RWPE1 (cell line): ENCODE measurements at places on chromosomes 12 and 14.

GRCh38 chr14:87094913-87095312 lies 898.1 kb downstream of the GALC start:
- no peak for DNase-seq

DNA sequence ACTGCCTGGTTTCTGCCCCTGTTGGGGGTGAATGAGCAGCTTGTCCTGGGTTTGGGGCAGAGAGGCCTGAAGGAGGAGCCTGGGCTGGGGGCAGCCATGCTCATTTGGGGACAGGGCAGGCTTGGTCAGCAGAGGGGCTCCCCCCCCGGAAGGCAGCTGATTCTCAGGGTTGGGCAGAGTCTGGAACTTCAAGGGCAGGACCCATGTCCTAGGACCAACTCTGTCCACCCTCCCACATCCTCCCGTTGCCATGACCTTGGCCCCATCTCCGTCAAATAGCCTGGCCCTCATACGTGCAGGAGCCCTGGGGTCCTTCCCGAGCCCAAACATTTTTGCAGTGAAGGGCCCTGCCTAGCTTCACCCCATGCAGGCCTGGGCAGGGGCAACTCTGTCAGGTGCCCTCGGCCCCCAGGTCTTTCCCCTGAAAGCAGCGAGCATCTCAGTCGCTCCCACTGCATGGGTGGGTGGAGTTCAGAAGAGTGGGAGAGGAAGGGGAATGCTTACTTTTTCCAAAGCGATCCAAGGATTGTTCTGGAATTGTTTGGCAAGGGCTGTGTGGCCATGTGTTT lies 32.6 kb downstream of the TNFAIP2 start:
- DNase-seq, result no peak

DNA sequence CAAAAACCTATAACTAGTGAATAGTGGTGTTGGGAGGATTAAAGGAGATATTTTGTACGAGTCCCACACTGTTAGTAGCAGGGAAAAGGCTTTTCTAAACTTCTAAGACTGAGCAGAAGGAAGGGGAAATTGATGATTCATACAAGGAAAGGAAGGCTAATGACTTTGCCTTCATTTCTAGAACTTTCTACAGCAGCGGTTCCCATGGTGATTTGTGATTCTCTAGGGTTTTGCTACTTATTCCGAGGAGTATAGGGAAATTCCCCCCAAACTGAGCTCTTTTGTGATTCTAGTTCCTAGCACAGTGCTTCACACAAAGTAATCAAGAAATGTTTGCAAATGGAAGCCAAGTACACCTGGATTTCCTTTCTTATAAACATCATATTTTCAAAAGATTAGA lies 23.8 kb upstream of the PWP1 start:
- no peak for DNase-seq

DNA sequence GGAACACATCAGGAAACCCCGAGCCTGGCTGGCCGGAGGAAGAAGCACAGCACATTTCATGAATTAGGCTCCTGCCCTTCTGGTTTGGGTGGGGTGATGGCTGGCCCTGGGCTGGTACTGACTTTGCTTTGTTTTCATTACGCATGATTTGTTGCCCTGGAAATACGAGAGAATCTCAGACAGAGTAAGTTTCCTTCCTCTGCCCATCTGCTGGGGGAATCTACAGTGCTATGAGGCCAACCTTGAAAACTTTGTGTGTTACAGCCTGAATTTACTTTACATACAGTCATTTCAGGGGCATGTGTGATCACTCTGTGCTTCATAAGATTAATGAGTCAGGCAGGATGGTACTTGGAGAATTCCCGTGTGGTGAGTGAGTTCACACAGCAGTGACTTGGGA lies 20.5 kb upstream of the SLC5A8 start:
- peak; percentile 54 for DNase-seq

GRCh38 chr12:69405566-69405865 lies 46.0 kb downstream of the YEATS4 start:
- peak; percentile 80 for DNase-seq

GRCh38 chr14:52015411-52016030 lies 26.2 kb downstream of the RTRAF start:
- no peak for DNase-seq

GRCh38 chr14:79186523-79186922 lies 1016.4 kb downstream of the NRXN3 start:
- DNase-seq, result no peak

GRCh38 chr14:98803196-98803595 lies 468.8 kb downstream of the BCL11B start:
- no peak for DNase-seq

DNA sequence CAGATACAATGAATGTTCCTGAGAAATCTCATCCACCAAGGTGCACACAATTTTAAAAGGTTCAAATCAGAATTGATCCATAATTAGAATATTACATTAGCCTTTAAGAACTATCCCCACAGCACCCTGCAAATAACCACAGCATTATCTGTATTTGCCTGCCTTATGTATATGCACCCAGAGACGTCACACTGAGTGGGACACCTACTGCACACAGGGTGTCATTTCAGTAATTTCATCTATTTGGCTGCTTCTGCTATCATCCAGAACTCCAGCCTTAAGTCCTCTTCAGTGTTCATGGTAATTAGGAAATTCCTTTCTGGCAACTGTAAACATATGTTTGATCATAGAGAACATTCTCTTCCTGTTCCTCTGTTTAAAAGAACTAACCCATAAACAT lies 298.4 kb downstream of the SYT1 start:
- DNase-seq, result no peak

DNA sequence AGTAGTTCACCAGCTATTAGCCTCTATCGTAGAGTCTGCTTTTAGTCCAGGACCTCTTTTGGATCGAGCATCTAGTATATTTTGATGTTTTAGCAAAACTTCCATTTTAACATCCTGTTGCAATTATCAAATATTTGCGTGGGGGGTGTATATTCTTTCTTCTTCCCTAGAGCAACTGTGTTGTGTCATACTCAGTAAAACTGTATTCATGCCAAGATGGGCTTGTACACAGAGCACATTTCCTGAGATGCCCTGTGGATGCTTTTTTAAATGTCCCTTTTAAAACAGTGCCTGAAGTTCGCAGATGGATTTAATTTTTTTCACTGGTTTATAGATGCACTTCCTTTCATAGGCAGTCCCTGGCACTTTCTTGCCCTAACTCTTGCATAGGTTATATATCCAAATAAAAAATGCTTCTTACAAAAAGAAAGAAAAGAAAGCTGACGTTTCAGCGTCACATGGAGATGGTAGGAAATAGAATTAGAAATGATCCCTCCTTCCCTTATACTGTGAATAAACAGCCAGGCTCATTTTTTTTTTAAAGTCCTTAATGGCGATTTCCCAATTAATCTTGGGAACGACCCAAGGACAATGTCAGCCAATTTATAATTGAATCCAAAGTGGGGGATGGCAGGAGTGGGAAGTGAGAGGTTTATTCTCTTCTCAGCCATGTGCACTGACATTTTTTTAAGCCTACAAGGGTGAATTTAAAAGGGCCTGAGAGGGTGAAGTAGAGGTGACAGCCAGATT lies 247.0 kb downstream of the SLC41A2 start:
- peak; percentile 12 for DNase-seq

DNA sequence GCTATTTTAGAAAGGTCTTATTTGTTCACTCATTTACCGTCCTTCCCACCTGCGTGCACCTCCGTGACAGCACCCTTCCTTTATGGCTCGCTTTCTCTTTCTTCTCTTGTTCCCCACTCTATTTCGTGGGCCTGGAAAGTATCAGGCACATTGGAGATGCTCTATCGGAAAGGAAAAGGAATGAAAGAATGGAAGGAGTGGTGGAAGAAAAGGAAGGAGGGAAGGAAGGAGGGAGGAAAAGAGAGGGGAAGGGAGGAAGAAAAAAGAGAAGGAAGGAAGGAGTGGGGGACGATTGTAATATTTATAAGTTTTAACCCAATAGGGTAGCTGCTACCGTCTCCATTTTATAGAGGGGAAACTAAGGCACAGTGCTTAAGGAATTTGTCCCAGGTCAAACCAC lies 363.4 kb downstream of the CACNA1C start:
- no peak for DNase-seq

DNA sequence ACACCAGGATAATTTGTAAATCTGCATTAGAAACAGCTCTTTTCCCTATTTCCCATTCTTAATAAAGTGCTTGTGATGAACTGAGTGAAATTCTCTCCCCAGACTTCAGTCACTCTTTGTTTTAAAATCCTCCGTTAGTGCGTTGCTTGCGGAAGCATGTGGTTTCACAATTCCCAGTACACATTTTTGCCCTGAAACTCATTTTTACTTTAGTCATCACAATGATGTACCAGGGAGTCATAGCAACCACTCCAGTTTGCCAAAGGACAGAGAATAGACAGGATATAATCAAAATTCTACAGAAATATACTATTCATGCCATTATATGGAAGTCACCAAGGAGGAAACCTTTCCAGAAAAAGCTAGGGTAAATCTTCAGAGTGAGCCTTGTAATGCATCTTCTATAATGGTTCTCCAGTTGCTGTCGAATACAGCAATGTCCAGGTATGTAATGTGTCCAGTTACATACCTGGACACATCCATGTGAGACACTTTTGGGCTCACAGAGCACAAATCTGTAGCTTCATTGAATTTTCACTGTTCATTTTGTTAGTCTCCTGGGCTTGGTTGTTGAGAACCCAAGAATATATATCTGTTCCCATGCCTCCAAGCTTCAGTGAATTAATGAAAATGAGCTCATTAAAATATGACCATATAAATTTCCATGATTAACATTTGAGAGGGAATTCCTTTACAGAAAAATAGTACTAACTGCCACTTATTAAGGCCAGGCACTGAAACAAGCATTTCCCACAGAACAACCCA lies 57.8 kb downstream of the GPR135 start:
- peak; percentile 84 for DNase-seq

DNA sequence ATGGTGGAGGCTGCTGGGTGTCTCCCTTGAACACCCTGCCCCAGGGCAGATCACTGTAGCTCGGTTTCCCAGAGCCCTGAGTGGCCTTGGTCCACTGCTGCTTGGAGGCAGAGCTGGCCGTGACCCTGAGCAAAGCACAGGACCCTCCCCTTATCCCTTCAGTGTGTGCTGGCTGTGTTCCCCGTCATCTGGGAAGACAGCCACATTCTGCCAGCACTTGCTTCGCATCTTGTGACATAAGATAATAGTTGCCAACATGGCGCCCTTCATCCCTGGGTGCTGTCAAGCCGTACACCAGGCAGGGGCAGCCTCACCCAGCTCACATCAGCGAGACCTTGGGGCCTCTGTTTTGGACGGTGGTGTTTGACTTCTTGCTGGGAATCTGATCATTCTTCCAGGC lies 12.1 kb upstream of the ALDH2 start:
- DNase-seq, result no peak

DNA sequence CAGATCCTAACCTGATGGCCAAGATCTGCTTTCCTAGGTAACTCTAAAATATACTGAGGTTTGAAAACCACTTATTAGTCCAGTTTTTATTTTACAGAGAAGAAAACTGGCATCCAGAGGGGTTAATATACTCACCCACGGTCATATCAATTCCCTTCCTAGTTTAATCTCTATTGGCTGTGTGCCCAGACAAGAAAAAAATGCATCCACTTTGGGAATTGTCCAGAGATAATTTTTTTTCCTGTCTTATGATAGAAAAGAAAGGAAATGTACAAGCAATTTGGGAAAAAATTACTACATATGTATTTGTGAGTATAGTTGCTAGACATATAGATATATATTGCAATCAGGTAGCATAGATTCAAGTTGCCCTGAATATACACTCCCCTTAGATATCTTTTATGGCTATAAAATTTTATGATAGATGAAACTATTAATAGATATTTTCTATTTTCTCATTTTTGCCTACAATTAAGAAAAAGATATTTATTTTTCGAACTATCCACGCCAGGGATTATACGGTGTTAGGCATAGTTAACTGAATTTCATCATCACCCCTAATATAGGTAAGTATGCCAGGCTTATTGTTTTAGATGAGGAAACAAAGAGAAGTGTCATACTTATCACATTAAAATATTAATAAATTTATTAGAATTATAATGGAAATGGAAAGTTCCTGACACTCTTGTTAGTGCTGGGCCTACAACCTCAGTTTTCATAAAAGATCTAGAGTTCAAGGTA lies 100.5 kb upstream of the SLC38A2 start:
- peak; percentile 49 for DNase-seq

GRCh38 chr14:58667900-58668299 lies 30.1 kb downstream of the DACT1 start:
- DNase-seq, result no peak
